NCI-H2029 (cell line): ENCODE measurements at places on chromosomes 2 and 18.

DNA sequence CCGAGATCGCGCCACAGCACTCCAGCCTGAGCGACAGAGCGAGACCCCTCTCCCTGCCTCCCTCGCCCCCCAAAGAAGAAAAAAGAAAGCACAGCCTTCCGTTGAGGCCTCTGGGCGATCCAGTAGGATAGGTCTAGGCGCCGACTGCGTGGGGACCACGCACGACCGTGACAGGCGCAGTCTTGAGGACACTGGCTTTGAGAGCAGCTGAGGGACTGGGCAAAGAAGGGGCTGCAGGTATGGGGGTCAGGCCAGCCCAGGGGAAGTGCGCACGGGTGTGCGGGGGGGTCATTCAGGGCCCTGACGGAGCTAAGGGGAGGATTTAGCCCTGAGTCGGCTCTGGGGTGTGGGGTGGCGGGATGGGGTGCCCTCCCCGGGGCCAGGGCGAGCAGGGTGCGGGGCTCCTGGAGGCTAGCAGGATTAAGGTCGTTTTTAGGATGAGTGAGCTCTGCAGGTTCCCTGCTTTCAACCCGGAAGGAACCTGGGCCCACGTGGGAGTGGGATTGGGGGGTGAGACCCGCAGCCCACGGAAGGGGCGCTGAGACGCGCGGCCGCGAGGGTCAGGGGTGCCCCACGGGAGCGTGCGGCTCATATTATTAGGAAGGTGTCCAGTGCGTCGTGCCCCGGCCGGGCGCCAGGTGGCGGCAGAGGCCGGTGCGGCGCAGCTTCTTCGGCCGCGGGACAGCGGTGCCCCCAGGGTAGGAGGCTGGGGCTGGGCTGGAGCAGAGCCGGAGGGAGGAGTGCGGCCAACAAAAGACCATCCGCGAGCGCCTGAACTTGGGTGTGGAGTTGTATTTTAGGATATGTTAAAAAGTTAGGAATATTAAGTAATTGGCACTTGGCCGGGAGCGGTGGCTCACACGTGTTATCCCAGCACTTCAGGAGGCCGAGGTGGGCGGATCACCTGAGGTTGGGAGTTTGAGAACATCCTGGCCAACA is 20.5 kb upstream of the ZNF236 start:
- DNase-seq = no peak

DNA sequence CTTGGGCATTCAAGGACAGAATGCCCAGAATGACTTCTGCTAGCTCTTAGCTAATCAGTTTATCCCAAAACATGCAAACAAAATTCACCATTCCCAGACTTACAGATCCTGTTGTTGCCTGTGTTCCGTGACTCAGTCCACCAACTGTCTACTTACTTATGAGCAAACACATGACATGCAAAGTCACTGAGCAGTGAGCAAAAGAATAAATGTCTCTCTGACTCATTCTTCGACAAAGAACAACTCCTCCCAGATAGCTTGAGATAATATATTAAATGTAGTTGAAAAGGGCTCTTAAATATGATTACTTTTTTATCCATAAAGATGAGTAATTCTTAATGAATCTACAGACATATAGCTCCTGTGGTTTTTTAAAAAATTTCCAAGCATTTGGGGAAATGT is 9.0 kb upstream of the CREG2 start:
- no peak for DNase-seq

DNA sequence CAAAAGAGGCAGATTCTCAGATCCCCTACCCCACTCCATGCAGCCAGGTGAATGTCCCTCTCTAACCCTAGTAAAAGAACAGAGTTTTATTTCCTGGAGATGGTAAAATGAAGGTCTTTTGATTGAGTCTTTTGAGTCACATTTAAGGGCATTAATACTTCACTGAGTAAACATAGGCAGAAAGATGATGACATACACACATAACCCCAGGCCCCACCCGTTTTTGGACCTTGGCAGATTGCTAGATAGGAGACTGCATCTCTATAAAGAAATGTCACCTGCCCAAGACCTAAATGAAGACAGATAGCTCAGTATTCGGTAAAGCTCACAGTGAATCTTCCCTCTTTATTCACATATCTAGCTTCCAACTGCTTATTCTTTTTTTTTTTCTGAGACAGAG is 28.3 kb upstream of the PEX13 start:
- DNase-seq = no peak

GRCh38 chr2:150916467-150917396 is 344.9 kb downstream of the RBM43 start:
- DNase-seq = no peak

GRCh38 chr2:128690431-128690830 is 371.8 kb upstream of the HS6ST1 start:
- DNase-seq = peak; percentile 64

- no peak for DNase-seq
Measured at GRCh38 chr18:63878925-63879324, 8.6 kb upstream of the SERPINB2 start.

- no peak for DNase-seq
Measured at GRCh38 chr2:197786010-197786877, 1.1 kb upstream of the BOLL start.

GRCh38 chr2:127630096-127630863 is 15.7 kb upstream of the GPR17 start:
- DNase-seq = no peak
